ENCODE measurements at places on chromosomes 6 and 20.

GRCh38 chr20:13878566-13878965 lies 93.7 kb downstream of the NDUFAF5 start:
- no peak for DNase-seq

DNA sequence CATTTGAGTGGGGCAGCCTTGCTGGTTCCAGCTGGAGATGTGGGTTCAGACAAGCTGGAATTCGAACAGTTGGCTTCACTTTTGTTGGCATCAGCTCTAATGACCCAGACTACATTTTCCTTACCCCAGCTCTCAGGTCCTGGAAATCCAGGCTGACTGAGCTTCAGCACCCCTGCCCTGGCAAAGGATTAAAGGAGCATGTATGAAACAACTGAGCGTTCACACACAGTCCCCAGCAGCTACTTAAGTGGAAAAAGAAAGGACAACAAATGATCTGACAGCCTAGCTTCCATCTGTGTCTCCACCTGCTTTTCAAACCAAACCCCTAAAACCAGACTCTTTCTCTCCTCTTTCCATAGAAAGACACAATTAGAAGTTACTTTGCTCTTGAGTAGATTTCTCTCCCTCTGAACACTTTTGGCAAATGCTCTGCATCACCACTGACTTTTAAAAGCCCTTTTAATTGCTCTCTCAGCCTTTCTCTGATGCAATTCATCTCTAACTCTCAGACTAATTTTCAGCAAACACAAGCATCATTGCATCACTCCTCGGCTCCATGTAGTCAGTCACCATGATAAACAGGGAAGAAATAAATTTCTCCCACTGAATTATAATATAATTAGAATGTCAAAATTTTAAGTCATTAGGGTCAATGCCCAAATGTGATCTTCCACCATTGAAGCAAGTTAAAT lies 28.1 kb downstream of the ROS1 start:
- no peak for DNase-seq

- DNase-seq = no peak
These were observed 9.3 kb downstream of the RAET1E start for GRCh38 chr6:149888659-149889058.

GRCh38 chr6:30955367-30956042 lies 14.7 kb downstream of the MUCL3 start:
- DNase-seq = peak; percentile 79

DNA sequence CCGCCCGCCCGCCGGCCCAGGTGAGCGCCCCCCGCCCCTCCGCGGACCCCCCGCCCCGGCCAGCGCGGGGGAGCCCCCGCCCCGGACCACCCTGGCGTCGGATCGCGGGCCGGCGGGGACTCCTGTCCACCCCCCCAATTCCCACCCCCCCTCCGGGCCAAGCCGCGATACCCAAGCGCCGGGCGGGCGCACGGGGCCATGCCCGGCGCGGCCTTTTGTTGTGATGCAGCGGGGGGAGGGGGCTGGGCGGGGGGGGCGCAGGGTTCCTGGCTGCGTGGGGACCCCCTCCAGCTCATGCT lies 245 bp downstream of the SRC start:
- no peak for DNase-seq

GRCh38 chr6:83443516-83443915 lies 12.7 kb upstream of the ME1 start:
- DNase-seq = no peak
